ENCODE measurements at places on chromosomes 16 and 17. TPM values are rescaled to one million over a fixed set of nuclear protein-coding genes. Genes with fewer than 3 reads are reported as not detected.
A peak's percentile ranks its signal among the peaks of the same experiment; 100 is the strongest.

DNA sequence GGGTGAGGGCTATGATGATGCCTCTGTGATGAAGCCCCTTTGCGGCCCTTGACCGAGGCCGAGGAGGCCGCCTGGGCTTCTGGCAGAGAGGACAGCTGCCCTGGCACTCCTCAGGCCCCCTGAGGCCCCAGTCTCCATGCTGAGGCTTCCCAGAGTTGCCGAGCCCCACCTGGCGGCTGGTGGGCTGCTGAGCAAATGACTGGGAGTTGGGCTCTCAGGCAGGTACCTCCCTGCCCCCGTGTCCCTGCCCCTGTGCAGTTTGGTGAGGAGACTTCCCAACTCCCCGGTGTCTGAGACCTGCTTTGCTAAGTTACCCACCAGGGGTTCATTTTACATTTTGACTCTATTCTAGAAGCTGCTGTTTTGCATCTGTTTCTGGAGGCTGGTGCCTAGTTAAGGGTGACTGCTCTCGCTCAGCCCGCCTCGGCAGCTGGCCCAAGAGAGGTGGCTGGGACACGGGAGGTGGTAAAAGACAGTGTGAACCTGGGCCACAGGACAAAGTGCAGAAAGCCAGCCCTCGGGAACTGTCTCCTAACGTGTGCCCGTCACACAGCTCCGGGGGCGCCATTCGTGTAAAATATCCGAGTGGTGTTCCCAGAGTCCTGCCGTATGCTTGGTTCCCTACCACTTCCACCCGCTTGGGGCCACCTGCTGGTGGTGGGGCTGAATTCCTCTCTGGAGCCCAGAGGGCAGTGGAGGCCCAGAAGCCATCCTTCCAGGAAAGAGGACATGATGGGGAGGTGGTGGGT is 134.5 kb downstream of the RAB11FIP4 start:
- no peak overlapping the region for H3K4me3 ChIP-seq
- no peaks in the 10 kb centered on the region for H3K27me3 ChIP-seq
- no peak overlapping the region for H3K27ac ChIP-seq
- H3K36me3 ChIP-seq: no peaks in the 10 kb centered on the region

DNA sequence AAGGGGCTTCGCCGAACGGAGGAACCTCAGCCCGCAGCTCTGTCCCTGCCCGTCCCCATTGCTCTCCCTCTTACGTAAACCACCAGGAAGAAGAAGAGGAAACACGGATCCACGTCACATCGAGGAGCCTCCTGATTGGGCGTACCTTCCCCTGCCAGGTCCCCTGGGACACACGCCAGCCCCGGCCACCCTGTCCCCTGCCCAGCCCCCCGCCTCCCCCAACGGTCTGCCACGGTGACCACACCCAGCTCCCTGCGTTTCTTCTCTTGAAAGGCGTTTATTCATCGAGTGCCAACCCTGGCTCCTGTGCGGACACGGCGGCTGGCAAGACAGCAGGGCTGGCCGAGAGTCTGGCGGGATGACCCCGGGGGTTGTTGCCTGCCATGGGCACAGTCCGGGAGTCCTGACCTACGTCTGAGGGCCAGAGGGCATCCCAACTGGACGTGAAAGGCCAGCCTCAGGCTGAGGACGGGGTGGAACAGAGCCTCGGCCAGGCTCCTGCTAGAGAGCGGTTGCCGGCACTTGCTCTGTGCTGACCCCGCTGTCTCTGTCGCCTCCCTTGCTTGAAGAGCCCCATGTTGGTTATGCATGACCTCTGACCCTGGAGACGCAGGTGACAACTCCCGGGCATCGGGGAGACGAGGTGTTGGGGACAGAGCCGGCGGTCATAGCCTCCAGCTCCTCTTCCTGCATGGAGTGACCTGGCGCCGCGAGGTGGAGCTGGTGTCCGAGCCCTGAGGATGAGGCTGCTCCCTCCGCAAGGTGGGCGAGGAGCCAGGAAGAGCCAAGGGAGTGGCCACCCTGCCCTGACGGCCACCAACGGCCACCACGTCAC is 40.5 kb upstream of the ACSF3 start:
- H3K27me3 ChIP-seq: no peaks in the 10 kb centered on the region
- no peaks in the 10 kb centered on the region for H3K36me3 ChIP-seq
- H3K27ac ChIP-seq: peak overlapping the region; percentile 70
- H3K4me1 ChIP-seq: peaks cover 15% of the 10 kb centered on the region
- H3K4me3 ChIP-seq: peak overlapping the region; percentile 84

- H3K36me3 ChIP-seq: no peaks in the 10 kb centered on the region
- no peak overlapping the region for H3K4me3 ChIP-seq
- DNase-seq: no peak
- H3K27ac ChIP-seq: no peak overlapping the region
- H3K4me1 ChIP-seq: peaks cover 6% of the 10 kb centered on the region
- H3K27me3 ChIP-seq: no peaks in the 10 kb centered on the region
Measured at GRCh38 chr17:82659886-82660285, 11.6 kb upstream of the WDR45B start.

The RBL2 gene
- total RNA-seq: 13.8 TPM

GRCh38 chr17:40561871-40562611 is 3.2 kb downstream of the CCR7 start:
- no peak overlapping the region for H3K27ac ChIP-seq
- H3K4me1 ChIP-seq: peaks cover 6% of the 10 kb centered on the region
- H3K36me3 ChIP-seq: no peaks in the 10 kb centered on the region
- H3K4me3 ChIP-seq: no peak overlapping the region

DNA sequence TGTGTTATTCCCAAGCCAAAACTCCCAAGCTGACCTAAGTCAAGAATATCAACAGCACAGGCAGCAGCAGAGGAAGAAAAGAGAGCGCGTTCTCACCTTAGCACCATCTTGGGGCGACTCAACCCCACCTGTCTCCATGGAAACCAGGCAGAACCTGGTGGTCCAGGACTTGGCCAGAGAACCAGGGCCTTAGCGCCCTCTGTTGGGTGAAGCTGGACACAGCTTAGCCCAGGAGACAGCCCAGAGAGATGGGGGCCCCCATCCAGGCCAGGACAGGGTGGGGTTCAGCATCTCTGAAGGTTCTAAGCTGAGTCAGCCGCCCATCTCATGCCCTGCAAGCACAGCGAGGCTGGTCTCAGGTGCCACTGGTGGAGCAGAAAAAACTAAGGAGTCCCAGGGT is 60.1 kb upstream of the TMEM132E start:
- no peaks in the 10 kb centered on the region for H3K36me3 ChIP-seq
- no peak overlapping the region for H3K4me3 ChIP-seq
- no peak overlapping the region for H3K27ac ChIP-seq
- no peaks in the 10 kb centered on the region for H3K4me1 ChIP-seq

DNA sequence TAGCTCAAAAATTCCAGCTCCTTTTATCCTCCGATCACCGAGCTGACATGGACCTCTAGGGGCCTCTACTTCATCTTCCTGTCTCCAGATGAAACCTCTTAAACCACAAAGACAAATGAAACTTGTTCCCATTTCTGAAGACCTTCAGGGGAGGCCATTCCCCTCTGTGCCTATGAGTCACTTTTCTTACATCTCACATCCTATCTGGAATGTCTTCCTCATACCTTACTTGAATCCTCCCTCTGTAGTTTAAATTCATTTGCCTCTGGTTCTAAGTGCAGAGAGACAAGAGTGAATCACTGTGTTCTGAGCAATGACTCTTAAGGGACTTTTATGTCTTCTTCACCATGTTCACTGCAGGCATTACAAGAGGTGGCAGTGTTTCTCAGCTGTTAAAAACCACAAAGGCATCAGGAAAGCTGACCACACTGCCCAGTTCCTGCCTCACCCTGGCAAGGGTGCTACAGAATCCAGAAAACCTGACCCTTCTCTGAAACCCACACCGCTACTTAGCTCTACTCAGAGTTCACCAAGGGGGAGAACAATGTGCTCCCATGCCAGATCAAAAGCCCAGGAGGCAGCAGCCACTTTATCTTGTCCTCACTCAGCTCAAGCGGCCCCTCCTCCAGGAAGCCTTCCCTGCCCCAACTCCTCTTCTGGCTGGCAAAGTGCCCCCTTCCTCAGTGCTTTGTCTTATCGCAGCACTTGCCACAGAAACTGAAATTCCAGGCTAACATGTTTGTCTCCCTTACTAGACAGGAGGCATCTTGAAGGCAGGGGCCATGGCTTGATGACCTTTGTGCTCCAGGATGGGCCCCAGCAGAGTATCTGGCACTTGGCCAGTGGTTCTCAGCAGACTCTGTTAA is 6.4 kb downstream of the CUEDC1 start:
- no peaks in the 10 kb centered on the region for H3K27me3 ChIP-seq
- H3K36me3 ChIP-seq: no peaks in the 10 kb centered on the region
- peaks cover 75% of the 10 kb centered on the region for H3K4me1 ChIP-seq
- peak overlapping the region; percentile 33 for H3K4me3 ChIP-seq
- DNase-seq: peak; percentile 99
- peak overlapping the region; percentile 98 for H3K27ac ChIP-seq

GRCh38 chr16:4690946-4691665 is 2.3 kb upstream of the NUDT16L1 start:
- peaks cover 5% of the 10 kb centered on the region for H3K4me1 ChIP-seq
- no peak overlapping the region for H3K27ac ChIP-seq
- H3K27me3 ChIP-seq: no peaks in the 10 kb centered on the region
- H3K36me3 ChIP-seq: no peaks in the 10 kb centered on the region
- H3K4me3 ChIP-seq: no peak overlapping the region
- DNase-seq: no peak

The IL17C gene
- total RNA-seq: not detected

The CCDC40 gene
- 7.5 TPM for total RNA-seq

DNA sequence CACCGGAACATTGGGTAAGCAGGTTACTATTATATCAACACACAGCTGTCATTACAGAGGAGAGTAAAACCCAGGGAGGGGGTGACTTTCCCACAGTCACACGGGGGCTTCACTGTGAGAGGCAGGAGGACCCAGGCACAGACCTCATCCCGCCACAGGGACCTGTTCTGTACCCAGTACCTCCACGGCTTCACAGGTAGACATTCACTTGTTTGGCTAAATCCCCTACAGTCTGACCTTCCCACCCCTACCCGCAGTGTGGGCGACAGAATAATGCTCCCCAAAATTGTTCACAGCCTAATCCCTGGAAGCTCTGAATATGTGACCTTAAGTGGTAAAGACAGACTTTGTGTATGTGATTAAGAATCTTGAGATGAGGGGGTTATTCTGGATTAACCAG is 16.5 kb downstream of the LITAF start:
- no peak overlapping the region for H3K4me3 ChIP-seq
- no peaks in the 10 kb centered on the region for H3K36me3 ChIP-seq
- no peak overlapping the region for H3K27ac ChIP-seq
- no peaks in the 10 kb centered on the region for H3K4me1 ChIP-seq
- no peaks in the 10 kb centered on the region for H3K27me3 ChIP-seq
- DNase-seq: no peak

DNA sequence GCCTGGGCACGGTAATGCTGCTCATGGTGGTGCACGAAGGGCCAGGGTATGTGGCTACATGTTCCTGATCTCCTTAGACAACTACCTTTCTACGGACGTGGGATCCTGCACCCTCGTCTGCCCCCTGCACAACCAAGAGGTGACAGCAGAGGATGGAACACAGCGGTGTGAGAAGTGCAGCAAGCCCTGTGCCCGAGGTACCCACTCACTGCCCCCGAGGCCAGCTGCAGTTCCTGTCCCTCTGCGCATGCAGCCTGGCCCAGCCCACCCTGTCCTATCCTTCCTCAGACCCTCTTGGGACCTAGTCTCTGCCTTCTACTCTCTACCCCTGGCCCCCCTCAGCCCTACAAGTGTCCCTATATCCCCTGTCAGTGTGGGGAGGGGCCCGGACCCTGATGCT is 12.0 kb downstream of the ERBB2 start:
- no peak for DNase-seq
- peaks cover 6% of the 10 kb centered on the region for H3K4me1 ChIP-seq
- no peak overlapping the region for H3K27ac ChIP-seq
- H3K27me3 ChIP-seq: no peaks in the 10 kb centered on the region
- H3K36me3 ChIP-seq: peaks cover 4% of the 10 kb centered on the region

- H3K27me3 ChIP-seq: no peaks in the 10 kb centered on the region
- no peak overlapping the region for H3K27ac ChIP-seq
- no peak overlapping the region for H3K4me3 ChIP-seq
- no peak for DNase-seq
- peaks cover 13% of the 10 kb centered on the region for H3K4me1 ChIP-seq
Measured at GRCh38 chr16:82684256-82684655, 57.5 kb downstream of the CDH13 start.

- H3K36me3 ChIP-seq: no peaks in the 10 kb centered on the region
- peaks cover 51% of the 10 kb centered on the region for H3K4me1 ChIP-seq
- H3K27me3 ChIP-seq: no peaks in the 10 kb centered on the region
- peak; percentile 94 for DNase-seq
- H3K27ac ChIP-seq: peak overlapping the region; percentile 99
Measured at GRCh38 chr16:72989579-72990551, 58.1 kb downstream of the ZFHX3 start.

DNA sequence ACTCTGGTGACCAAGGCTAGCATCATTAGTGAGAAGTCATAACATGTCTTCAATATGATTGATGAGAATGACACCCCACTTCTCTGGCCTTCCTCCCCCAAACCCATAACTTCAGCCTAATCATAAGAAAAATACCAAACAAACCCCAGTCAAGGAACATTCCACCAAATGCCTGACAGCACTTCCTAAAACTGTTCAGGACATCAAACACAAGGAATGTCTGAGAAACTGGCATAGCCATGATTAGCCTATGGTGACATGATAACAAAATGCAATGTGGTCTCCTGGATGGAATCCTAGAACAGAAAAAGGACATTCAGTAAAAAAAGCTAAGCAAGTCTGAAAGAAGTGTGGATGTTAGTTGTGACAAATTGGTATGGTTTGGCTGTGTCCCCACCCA is 24.7 kb upstream of the TBX4 start:
- H3K36me3 ChIP-seq: no peaks in the 10 kb centered on the region
- no peak overlapping the region for H3K4me3 ChIP-seq
- peak overlapping the region; percentile 61 for H3K27ac ChIP-seq
- peaks cover 22% of the 10 kb centered on the region for H3K4me1 ChIP-seq
- no peaks in the 10 kb centered on the region for H3K27me3 ChIP-seq
- no peak for DNase-seq

DNA sequence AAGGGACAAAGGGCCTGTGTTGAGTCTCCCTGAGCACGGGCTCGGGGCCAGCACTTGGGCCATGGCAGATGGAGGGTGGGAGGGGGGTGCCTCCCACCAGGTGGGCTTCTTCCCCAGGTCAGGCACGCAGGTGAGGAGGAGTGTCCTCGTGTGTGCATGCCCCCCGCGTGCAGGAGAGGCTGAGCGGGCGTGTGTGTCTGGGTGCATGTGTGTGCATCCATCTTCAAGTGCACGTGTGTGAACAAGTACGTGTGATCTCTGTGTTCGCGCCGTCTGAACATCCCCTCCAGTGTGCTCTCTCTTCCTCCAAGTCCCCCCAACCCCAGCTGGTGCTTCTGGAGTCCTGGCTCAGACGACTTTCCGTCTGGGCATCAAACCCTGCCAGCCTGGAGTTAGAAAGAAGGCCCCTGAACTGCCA is 2.7 kb upstream of the ZG16B start:
- no peaks in the 10 kb centered on the region for H3K27me3 ChIP-seq
- no peak overlapping the region for H3K27ac ChIP-seq
- H3K36me3 ChIP-seq: no peaks in the 10 kb centered on the region
- no peak overlapping the region for H3K4me3 ChIP-seq

The TBC1D3D gene
- total RNA-seq: not detected

Measured in PC-3 (cell line).